ENCODE measurements at places on chromosomes 6 and 20. TPM values are rescaled to one million over a fixed set of nuclear protein-coding genes. Genes with fewer than 3 reads are reported as not detected.

Gene ZNF334
- total RNA-seq: 0.24 TPM

Gene TPX2
- 143 TPM for total RNA-seq

Gene HMGN3
- total RNA-seq: 95.3 TPM

Gene NR2E1
- not detected for total RNA-seq

Gene OPN5
- not detected for total RNA-seq

Gene LPIN3
- total RNA-seq: 7.2 TPM

Gene FERMT1
- total RNA-seq: 7.7 TPM

Gene WFDC5
- not detected for total RNA-seq

Gene PTCRA
- total RNA-seq: not detected

Gene TUBB1
- total RNA-seq: not detected

Gene NKX2-2
- total RNA-seq: not detected

Gene C20orf144
- not detected for total RNA-seq

Gene IRF4
- total RNA-seq: not detected

Gene SLC17A2
- not detected for total RNA-seq

Gene SLC17A3
- total RNA-seq: 29.5 TPM

Gene PLA2G7
- not detected for total RNA-seq

Gene NRSN2
- 5.3 TPM for total RNA-seq

Gene TINAG
- 114 TPM for total RNA-seq

Gene CRISP3
- total RNA-seq: not detected

Gene CALHM4
- not detected for total RNA-seq

Gene NRM
- 2.3 TPM for total RNA-seq

DNA sequence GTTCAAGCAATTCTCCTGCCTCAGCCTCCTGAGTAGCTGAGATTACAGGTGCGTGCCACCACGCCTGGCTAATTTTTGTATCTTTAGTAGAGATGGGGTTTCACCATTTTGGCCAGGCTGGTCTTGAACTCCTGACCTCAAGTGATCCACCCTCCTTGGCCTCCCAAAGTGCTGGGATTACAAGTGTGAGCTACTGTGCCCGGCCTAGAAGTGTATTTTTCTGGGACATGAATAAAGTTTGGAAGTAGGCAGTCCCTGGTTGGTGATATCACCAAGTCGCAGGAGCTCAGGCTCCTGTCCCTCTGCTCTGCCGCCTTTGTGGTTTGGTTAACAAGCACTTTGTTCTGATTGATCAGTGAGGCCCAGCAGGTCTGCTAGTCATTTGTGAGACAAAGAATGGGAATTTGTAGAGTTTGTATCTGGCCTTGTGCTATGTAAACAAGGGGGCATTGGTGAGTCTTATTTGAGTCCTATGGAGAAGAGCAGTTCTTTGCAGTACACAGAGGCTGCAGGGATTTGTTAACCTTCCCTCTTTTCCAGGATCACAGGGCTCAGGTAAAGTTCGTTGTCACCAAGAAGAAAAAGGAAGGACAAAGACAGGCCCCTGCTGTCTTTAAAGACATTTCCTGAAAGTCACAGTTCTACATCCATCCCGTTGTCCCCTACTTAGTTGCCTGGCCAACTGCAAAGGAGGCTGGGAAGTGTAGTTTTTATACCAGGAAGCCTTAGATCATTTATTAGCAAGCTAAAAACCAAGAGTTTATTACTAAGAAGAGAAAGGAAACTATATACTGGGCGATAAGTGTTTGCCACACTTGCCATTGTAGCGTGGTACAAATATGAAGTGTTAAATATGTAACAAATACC, 13.1 kb downstream of the MTHFD1L start:
- DNase-seq: no peak

DNA sequence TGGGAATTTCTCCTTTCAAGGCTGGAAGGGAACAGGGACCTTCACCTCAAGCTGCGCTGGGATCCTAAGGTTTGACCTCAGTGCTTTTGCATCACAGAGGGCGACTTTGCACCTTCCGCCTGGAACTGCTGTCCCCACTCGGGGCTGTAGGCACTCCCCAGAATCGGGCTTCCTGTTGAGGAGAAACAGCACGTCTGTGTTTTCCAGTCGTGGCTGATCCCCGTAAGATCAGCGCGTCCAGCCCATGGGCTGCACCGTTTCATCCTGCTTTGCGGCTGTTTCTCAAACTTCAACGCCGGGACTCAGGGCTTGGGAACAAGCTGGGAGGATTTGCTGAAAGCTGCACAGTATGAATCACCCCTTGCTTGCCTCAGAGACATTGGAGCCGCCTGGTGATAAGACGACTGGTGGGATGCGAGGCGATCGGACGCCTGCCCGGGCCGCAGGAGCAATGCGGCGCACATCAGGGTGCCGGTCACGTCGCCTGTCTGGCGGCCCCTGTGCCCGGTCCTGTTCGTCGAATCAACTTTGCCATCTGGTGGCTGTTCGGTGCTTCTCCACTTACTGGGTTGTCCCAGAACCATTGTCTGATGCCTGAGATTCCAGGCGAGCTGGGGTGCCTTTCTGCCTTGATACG, 53.6 kb upstream of the FRMD1 start:
- no peak for DNase-seq

DNA sequence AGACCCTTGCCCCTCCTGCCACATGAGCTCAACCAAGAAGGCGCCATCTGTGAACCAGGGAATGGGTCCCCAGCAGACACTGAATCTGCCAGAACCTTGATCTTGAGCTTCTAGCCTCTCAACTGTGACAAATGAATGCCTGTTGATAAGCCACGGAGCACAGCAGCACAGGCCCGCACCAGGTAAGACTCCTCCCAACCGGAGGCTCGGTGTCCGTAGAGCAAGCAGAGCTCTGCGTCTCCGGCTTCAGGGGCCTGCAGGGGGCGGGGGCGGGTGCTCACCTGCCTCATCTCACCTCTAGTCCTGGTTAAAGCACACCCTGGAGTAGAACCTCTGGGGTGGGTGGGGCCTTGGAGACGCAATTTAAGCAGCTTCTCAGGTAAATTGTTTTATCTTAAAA, 122.7 kb downstream of the SMOC2 start:
- DNase-seq: no peak

DNA sequence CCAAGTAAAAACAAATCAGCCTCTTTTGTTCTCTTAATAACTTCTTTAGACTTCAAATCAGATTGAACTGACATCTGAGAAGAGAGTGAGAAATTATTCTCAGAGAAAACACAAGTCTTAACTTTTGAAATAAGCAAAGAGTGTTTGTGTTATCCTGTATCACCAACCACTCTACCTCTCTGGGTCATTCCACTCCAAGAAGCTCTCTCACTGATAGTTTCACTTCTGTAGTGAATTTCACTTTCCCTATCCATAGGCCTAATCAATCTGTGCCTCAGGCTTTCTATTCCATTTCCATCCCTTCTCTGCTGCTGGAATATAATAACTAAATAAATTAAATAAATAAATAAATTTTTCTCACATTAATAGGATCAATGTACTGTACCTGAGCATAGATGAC, 235.0 kb downstream of the HTR1B start:
- DNase-seq: no peak

GRCh38 chr6:4350567-4351519, 215.5 kb upstream of the ECI2 start:
- DNase-seq: no peak

DNA sequence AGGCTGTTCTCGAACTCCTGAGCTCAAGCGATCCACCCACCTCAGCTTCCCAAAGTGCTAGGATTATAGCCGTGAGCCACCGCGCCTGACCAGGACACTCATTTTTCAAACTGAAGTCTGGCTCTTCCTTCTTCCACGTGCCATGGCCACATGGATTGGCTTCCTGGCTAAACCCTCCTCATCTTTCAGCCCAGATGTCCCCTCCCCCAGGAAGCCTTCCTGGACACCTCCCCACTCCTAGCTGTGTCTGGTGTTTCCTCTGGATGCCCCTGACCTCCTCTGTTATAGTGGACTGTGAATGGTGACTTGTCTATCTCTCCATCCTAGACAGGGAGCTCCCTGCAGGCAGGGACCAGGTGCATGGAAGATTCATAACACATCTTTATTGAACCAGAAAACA, 57.2 kb downstream of the RIPOR3 start:
- DNase-seq: no peak

GRCh38 chr6:116556814-116557415, 3.4 kb downstream of the CALHM4 start:
- DNase-seq: no peak

GRCh38 chr6:79564636-79565035, 27.4 kb upstream of the LCA5 start:
- DNase-seq: no peak

DNA sequence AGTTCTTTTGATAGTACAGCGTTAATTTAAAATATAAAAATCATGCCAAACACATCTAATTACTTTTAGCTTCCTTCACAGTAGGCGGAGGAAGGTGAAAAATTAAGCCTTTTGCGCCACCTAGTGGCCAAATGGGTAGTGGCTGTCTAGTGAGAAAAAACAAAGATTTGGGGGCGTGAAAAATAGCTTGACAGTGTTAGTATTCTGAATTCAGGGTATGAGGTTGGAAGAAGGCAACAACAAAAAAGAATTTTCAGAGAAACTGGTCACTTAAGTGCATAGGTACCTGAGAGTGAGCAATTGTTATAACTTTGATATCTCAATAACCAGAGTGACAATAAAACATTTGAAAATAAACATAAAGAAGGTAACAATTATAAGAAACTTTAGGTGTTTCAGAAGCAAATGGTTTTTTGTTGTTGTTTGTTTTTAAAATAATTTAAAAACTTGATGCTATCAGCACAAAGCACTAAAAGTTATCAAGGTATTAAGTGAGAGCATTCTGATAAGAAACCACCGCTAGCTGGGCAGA, 14.3 kb downstream of the PSMB9 start:
- DNase-seq: peak; percentile 68

- DNase-seq: no peak
Observed at GRCh38 chr6:95318137-95318536, 259.2 kb upstream of the MANEA start.

GRCh38 chr6:126113261-126113660, 126.9 kb downstream of the TRMT11 start:
- DNase-seq: no peak

DNA sequence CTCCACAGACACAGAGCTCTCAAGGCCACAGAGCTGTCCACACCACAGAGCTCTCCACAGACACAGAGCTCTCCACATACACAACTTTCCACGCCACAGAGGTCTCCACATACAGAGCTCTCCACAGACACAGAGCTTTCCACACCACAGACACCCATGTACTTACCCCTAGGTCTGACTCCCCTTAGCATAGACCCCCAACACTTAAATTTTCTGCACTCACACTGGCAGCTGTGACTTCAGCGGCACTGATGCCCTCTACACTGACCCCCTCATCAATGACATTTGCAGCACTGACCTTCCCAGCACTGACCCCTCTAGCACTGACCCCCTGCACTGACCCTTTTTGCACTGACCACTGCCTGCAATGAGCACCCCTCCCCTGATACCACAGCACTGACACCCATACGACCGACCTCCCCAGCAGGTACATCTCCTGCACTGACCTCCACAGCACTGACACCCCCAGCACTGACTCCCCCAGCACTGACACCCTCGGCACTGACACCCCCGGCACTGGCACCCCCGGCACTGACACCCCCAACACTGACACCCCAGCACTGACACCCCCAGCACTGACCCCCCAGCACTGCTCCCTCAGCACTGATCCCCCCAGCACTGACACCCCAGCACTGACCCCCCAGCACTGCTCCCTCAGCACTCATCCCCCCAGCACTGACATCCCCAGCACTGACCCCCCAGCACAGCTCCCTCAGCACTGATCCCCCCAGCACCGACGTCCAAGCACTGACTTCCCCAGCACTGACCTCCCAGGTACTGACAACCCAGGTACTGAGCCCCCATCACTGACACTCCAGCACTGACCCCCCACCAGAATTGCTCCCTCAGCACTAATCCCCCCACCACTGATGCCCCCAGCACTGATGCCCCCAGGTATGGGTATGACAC, 56.5 kb downstream of the ERMARD start:
- DNase-seq: no peak

DNA sequence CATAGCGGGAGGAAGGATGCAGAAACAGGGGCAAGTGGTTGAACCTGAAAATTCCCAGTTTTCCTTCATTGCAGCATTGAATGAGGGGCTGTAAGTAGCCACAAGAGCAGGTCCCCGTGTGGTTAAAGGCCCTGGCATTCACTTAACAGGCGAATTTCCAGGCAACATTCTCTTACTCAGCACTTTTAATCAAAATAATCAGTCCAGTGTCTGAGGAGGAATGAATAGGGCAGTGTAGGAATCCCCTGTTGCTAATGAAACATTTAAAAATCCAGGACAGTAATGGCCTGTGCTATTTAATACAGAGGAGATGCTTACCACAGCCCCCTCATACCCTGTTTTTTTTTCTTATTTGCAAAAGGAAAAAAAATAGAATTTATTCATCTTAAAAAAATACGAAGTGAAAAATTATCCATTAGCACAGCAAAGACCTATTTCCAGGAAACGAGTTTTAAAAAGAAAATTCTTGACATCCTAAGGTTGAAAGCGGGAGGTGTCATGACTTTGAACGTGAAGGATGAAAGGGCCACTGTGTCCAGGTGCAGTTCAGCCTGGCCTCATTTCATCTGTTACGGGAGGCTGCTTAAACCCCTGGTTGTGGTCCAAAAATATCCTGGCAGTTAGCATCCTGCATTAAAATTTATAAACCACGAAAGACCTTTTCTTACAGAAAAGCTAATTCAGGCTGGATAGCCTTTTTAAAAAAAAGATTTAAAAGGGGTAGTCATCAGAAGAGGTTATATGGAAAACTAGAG, 20.2 kb downstream of the MYLK4 start:
- DNase-seq: no peak

GRCh38 chr20:48837014-48837413, 9.2 kb upstream of the PREX1 start:
- no peak for DNase-seq

DNA sequence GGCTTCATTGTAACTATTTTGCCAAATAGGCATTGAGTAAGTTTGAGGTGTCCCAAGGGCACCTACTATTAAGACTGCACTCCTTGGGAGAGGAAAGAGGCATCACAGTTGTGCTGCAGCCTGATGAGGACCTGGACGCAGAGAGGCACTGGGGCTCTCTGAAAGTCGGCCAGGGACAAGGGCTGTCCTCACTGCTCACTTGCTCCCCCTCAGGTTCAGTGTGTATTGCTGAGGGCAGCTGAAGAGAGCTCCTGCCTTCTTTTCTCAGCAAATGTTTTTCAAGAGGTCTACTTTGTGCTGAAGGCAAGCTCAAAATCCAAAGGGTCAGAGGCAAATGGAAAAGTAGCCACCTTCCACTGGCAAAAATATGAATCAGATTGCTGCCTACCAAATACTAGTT, 331.8 kb downstream of the RIMS1 start:
- DNase-seq: no peak

GRCh38 chr20:50580016-50580747, 70.0 kb downstream of the PTPN1 start:
- peak; percentile 54 for DNase-seq

DNA sequence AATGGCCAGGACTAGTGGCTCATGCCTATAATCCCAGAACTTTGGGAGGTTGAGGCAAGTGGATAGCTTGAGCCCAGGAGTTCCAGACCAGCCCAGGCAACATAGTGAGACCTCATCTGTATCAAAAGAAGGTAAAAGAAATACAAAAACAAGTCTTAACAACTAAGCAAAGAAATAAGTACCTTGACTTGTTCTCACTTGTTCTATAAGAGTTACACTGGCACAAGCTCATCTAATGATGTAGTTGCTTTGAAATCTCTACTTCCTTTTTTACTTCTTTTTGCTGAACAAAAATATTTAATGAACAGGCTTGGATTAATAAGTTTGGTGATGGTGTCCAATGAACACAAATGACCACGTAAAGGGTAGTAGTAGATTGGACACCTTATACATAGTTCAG, 72.2 kb downstream of the SGK1 start:
- DNase-seq: no peak

- DNase-seq: no peak
Observed at GRCh38 chr20:2397595-2398145, 17.0 kb downstream of the TGM6 start.

GRCh38 chr6:134308800-134309199, 9.1 kb downstream of the SGK1 start:
- DNase-seq: no peak
